BE2C (cell line): ENCODE measurements at places on chromosomes 16 and 17.
A peak's percentile ranks its signal among the peaks of the same experiment; 100 is the strongest.

- DNase-seq: peak; percentile 79
Observed at GRCh38 chr16:27235055-27235937, 32.0 kb downstream of the KDM8 start.

GRCh38 chr17:55394357-55395021, 27.1 kb downstream of the MMD start:
- DNase-seq: no peak

GRCh38 chr16:88784074-88784855, 755 bp downstream of the PIEZO1 start:
- peak; percentile 33 for DNase-seq

DNA sequence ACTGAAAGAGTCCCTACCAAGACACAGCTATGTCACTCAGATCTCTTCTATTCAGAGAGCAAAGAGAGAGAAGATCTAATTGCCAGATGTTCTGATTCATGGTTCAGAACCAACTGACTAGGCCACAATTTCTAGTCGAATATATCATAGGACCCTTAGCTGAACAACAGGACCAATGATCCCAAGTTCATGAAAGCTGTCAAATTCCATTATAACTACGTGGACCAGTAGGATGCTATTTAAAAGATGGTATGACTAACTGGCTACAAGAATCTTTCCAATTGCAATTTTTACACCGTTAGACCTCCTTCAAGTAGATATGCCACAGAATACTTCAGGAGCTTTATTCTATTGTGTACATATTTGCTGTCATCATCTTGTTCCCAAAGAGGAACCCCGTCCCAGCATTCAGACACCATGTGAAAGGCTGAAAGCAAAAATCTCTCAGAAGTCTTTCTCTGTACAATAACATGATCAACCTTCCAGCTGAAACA, 26.0 kb downstream of the DCUN1D3 start:
- no peak for DNase-seq

- no peak for DNase-seq
Observed at GRCh38 chr17:49631496-49631895, 46.4 kb downstream of the SPOP start.

DNA sequence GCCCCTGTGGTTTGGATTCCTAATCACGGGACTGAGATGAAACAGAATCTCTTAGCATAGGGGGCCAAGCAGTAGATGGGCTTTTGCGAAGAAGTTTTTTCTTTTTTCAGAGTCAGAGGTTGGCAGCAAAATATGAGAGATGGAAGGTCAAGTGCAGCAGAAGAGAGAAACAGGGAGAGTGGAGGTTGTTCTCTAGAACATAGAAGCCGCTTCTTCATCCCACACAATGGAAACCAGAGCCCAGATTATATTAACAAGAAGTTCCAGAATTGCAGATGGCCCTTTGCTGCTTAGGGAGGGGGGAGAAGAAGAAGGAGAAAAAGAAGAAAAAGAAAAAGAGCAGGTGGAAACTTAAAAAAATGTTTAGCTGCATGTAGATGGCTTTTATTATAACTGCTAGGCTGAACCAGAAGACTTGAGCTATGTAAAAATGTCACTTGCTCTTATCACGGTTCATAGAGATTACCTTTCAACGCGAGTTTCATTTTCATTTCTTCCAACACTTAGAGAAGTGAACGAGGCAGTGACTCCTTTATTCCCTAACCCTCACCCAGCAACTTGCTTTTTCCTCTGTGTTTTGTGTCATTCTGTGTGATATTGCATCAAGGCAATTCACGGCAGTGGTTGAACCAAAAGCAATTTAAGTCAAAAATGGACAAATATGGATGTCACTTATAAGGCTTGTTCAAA, 737.5 kb downstream of the WWOX start:
- DNase-seq: no peak

DNA sequence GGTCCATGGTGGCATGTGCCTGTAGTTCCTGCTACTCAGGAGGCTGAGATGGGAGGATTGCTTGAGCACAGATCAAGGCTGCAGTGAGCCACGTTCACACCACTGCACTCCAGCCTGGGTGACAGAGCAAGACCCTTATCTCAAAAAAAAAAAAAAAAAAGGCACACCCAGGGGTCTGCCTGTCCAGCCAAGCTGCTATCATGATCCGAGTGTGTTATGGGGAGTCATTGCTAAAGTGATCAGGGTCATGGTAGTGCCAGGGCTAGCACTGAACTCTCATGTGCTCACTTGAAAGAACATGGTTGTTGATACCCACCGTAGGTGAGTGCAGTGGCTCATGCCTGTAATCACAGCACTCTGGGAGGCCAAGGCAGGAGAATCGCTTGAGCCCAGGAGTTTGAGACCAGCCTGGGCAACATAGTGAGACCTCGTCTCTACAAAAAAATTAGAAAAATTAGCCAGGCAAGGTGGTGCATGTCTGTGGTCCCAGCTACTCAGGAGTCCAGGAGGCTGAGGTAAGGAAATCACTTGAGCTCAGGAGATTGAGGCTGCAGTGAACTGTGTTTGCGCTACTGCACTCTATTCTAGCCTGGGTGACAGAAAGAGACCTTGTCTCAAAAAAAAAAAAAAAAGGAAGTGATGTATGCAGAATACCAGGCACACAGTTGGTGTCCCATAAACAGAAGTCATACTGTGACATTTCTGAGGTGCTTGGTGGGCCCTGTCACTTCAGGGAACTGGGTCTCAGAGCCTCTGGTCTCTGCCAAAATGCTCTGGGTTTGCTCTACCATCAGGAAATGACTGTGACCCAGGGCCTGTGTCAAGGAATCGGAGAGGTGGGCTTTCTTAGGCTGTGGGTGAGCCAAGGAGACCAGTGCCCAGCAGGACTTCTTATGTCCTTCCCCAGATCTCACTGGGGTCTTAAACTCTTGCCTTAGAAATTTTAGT, 2.2 kb downstream of the PRM1 start:
- DNase-seq: no peak

DNA sequence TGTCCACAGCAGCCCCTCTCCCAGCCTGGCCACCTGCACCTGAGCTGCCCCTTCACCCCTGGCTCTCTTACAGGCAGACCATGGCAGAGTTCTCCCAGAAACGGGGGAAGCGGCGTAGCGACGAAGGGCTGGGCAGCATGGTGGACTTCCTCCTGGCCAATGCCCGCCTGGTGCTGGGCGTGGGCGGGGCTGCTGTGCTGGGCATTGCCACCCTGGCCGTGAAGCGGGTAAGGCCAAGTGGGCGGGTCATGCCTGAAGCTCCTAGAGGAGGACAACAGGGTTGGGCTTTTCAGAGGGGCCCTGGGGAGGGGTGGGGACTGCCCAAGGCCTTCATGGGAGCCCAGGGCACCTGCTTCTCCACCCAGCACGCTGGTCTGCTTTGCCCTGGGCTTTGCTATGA, 2.2 kb downstream of the MIEF2 start:
- no peak for DNase-seq

DNA sequence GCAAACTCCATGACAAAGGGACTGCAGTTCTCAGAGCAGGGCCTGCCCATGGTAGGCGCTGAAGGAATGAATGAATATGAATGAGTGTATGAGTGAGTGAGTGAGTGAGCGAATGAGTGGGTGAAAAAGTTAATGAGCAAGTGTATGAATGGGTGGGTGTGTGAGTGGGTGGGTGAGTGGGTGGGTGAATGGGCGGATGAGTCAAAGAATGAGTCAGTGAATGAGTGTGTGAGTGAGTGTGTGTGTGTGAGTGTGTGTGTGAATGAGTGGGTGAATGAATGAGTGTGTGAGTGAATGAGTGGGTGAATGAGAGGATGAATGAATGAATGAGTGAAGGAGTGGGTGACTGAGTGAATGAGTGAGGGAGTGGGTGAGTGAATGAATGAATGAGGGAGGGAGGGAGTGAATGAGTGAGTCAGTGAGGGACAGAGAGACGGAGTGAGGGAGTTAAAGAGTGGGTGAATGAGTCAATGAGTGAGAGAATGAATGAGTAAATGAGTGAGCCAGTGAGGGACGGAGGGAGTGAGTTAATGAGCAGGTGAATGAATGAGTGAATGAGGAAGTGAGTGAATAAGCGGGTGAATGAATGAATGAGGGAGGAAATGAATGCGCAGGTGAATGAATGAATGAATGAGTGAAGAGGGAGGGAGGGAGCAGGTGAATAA, 11.1 kb upstream of the CHMP6 start:
- DNase-seq: no peak

GRCh38 chr17:82884970-82885353, 45.1 kb upstream of the ZNF750 start:
- no peak for DNase-seq

DNA sequence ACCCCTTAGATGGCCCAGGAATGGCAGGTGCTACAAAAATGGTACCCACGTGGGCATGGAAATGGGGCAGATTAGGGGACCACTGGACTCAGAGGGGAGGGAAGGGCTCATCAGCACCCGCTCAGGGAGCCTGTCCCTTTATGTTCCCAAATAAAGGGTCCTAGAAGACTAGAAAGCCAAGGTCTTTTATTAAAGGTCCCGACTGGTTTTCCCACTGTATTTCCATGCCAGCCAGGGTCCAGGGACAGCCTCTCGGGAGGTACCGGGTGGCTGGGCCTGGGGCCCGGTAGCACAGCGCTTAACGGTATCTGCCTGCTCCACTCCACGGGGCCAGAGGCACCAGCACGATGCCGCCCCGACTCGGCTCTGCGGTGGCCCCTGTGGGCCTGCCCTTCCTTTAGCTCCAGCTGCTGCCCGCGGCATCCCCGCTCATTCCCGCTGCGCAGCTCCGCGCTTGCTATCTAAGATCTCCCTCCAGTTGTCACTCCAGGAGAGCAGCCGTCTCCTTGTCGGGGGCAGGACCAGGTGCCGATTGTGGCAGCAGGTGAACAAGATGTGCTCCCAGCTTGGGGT, 1.4 kb downstream of the NT5C start:
- peak; percentile 29 for DNase-seq

- DNase-seq: no peak
Observed at GRCh38 chr16:84795329-84796053, 24.3 kb upstream of the CRISPLD2 start.

- no peak for DNase-seq
Observed at GRCh38 chr17:9902120-9902519, 3.0 kb downstream of the RCVRN start.

DNA sequence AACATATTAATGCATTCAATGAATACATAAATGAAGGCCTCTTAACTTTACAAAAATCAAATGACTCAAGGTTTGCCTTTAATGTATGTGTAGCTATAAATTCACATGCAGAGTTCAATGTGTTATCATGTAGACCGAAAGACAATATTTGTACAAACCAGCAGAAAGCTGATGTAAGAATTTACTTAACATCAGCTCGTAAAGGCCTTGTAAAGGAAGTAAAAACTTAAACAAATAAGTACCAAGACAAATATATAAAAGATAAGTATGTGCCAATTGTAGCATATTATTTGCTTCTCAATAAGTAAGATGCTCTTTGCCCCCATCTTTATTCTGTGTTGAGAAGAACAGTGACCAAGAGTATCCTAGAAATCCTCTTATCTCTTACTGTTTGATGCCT, 105.7 kb downstream of the SYCE1L start:
- DNase-seq: no peak

- DNase-seq: no peak
Observed at GRCh38 chr17:20189302-20189701, 180.1 kb downstream of the SPECC1 start.

DNA sequence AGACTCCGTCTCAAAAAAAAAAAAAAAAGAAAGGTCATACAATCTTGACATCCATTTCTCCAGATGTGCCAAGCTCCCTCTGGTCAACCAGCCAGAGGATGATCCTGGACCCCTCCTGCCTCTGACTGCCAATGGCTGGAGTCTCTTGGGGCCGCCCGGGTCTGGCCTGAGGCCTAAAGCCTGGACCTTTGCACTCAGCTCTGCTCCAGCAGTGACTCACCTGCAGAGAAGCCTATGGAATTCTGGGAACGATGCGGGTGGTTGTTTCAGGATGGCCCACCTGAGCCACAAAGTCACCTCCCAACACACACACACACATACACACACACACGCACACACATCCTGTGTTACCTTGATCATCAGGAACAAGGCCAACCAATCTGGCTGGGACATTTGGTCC, 64.0 kb upstream of the DNAH17 start:
- no peak for DNase-seq

DNA sequence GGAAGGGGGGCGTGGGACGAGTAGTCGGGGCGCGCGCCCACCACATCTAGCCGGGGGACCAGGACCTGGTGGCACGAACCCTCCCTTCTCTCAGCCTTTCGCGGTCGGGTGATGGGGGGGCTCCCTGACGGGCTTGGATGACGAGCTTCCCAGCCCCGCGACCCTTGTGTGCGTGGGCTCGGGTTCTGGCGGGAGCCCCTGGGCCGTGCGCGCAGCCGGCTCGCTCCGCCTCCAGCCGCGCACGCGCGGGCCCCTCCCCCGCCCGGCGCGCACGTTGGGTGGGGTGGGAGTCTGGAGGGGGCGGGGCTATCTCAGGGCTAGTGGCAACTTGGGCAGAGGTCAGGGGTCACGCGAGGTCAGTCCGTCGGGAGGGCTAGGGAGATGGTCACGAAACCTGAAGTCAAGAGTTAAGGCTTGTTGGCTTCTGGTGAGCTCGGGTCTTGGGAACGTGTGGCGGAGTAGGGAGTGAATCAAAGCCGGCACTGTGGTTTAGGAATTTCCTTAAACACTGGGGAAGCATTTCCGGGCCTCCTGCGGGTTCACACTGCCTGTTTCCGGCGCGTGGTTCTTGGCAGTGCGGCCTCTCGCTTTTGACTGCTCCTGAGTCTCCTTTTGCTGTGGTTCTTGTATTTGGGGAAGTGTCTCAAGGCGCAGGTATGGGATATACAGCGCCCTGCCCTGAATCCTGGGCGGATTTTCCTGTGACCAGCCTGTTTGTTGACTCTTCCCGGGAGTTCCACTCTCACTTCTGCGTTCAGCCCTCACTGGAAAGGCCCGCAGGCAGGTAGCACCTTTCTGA, at the start of gene SRCAP:
SRCAP (plus strand) TSS at position 356 of the 799 bp plus-strand sequence. CDS start 1,654 bp downstream, outside the sequence.
- peak; percentile 83 for DNase-seq
